ENCODE measurements at places on chromosomes 2 and 18.

DNA sequence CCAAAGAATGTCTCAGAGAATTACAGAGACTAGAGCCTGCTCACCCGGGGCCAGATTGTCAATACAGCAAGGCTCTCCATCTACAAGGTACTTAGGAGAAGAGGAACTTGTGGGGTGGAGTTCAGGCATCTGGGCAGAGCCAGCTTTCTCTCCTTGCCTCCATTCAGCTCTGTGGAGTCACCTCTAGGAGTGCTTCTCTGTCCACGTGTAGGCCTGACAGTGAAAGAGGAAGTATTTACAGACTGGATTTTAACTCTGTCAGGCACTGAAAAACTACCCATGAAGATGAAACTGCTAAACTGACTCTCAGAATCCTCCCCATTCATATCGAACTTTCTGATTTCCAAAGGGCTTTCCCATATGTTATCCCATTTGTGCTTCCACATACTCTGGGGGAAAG lies 315.6 kb downstream of the SETBP1 start:
- DNase-seq: no peak

GRCh38 chr2:168192839-168193616 lies 54.4 kb downstream of the STK39 start:
- DNase-seq: peak; percentile 38

DNA sequence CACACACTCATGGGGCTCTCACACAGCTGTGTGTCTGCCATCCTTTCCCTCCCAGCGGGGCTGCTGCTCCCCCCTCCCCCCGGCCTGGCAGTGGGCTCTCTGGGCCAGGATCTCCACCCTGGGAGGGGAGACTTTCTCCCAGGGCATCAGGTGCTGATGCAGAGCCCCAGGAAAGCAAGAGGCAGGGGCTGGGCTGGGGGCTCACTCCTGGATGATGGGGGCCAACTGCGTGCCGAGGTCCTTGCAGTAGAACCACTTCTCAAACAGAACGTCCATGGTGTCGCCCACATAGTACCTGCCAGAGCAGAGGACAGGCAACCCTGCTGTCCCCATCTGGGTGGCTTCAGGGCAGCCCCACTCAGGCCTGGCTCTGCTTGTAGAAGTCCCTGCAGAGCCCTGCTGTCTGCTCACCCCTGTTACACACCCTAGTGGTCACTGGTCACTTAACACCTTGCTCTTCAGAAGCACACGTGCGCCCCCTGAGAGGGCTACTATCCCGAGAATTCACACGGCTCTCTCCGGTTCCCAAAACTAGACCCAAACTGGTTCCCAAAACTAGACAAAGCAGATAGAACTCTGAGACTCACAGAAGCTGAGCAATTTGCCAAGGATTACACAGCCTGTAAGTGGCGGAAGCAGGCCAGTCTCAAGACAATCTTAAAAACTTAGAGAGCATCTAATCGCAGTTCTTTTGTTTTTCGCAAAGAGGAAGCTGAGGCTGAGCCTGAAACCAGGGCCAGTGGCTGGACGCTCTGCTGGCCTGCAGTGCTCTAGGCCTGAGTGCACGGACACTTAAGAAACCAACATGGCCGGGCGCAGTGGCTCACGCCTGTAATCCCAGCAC lies 6.6 kb upstream of the OXER1 start:
- no peak for DNase-seq

- no peak for DNase-seq
Measured at GRCh38 chr2:195672674-195673073, 15.6 kb downstream of the SLC39A10 start.

GRCh38 chr18:3692691-3693090 lies 242.7 kb downstream of the TGIF1 start:
- DNase-seq: no peak

DNA sequence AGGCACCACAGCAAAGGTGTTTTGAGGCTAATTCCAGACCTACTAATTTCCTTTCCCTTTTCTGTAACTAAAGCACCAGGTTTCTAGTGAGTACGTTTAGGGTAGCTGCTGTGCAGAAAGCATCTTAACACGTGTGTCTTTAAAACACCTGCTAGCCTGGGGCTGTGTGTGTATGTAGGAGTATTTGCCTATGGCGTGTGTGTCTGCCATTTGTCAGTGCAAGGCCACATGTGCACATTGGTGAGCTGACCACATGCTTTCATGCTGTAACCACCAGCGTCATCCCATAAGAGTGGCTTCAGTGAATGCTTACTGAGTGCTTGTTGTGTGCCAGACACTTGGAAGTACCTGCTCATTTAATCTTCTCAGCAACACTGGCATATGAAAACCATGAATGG lies 241.6 kb downstream of the SEPTIN10 start:
- DNase-seq: no peak

DNA sequence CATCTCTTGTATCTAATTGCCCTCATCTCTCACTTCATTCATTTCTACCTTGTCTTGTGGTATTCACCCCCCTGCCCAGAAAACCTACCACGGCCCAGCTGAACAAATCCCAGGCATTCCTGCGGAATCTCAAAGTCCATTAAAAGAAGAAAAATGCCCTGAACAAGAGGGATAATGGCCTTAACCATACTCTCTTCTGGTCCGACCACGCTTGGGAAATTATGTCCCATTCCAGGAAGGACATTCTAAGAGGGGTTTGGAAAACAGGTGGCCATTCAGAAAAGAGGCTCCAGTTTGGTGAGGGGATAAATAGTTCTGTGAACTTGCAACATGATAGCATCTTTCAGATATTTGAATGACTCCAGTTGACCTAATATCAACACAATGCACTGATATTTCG lies 349.9 kb upstream of the ZNF521 start:
- DNase-seq: no peak

DNA sequence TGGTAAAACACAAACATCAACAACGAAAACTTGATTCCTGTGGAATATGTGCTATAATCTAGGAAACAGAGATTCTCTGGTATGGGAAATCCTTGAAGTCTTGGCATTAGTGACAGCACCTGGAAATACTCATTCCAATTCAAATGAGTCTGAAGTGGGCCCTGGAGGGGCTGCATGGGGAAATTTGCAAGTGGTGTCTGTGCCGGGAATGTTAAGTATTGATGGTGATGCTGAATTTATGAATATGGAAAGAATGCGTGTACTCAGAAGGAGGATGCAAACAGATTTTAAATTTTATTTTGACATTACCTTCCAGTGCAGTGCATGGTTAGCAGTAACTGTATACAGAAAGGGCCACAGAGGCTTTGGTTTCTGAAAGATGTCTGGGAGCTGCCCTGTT lies 37.2 kb downstream of the PTPRM start:
- no peak for DNase-seq

DNA sequence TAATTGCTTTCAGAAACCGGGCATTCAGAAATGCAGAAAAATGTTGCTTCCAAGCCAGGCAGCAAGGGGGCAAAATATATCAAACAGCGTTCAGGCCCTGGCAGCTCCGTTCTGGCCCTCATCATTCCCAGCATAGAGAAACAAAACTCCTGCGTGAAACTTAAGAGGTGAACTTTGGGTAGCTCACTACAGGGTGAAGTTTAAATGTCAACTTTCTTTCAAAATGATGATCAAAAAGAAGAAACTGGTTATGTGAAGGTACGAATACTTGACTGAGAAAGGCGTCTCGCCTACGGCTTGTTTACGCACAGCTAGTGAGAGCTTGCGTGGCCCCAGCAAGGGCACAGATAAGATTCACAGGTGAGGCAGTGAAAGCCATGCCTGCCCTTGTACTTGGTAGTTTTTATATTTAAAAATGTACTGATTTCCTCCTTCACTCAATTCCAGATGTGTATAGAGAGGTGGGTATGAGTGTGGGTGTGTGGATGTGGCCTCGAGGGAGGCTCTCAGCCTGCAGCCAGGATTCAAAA lies 127.5 kb downstream of the NFATC1 start:
- DNase-seq: no peak

- DNase-seq: no peak
Measured at GRCh38 chr2:209805351-209805750, 33.7 kb downstream of the UNC80 start.

GRCh38 chr2:15507061-15507460 lies 54.1 kb downstream of the NBAS start:
- DNase-seq: no peak

DNA sequence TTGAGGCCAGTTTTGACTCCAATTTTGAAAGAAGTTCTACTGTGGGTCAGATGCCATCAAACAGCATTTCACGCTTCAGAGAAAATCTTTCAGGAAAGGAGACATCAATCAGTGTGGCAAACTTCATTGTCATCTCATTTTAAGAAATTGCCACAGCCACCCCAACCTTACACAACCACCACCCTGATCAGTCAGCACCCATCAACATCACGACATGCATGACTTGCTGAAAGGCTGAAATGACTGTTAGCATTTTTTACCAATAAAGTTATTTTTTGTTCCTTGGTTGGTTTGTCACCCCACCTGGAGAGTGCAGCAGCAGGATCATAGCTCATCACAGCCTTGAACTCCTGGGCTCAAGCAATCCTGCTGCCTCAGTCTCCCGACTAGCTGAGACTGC lies 10.4 kb downstream of the DNAJC10 start:
- DNase-seq: no peak

DNA sequence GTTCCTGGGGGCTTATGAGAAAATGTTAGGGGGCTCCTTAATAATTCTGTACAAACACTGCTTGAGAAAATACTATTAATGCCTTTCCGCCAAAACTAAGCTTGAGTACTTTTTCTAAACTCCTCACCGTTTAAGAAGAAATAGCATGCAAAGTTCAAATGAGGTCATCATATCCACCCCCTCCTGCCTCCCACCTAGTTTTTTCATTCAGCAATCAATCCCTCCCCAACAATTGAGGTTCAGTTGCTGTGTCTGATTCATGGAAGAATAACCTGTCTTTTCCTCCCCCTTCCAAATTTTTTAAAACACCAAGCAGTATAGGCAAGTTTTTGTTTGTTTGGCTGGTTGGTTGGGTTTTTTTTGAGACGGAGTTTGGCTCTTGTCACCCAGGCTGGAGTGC lies 24.4 kb upstream of the RMP24 start:
- no peak for DNase-seq

DNA sequence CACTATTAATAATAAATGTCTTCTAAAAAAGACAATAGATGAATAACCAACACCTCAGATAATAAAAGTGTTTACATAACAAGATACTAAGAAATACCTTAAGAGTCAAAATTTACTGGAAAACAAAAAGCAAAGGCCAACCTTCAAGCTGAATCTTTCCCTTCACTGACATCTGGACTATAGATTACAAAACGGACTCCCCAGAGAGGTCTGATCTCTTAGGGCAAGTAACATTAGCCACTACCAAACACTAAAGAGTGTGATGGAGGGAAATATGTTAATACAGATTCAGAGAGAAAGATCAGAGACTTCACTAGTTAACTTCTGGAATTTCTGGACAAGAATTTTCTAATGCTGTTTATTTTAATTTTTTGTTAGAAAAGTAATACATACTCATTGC lies 13.9 kb downstream of the CLASP1 start:
- no peak for DNase-seq

DNA sequence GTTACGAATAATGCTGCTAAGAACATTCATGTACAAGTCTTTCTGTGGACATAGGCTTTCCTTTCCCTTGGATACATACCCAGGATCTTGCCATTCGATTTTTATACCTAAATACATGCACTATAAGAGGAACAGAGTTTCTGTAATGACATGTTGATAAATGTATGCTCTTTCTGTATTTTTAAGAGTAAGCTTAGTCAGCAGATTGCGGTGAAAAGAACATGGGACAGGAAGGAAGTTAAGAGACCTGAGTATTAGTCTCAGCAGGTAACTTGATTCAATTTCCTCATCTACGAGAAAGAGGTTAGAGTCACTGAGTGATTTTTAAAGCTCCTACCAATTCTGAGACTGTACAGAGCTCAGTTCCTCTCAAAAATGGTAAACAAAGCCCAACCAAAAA lies 2.6 kb upstream of the TLK1 start:
- DNase-seq: no peak

DNA sequence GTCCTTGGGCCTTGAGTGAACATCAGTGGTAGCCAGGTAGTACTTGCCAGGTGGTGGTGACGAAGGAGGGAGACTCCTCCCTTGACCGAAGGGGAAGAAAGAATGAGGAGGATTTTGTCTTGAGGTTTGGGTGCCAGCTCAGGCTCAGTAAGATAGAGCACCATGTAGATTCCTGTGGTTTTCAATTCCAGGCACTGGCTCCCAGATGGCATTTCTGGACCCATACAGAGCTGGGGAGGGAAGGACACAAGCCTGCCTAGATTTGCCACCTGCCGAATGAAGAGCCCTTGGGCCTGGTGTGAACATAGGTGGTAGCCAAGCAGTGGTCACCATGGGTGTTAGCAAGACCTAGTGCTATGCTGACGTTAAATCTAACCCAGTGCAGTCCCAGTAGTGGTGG lies 108.8 kb upstream of the UBE2E3 start:
- DNase-seq: no peak

DNA sequence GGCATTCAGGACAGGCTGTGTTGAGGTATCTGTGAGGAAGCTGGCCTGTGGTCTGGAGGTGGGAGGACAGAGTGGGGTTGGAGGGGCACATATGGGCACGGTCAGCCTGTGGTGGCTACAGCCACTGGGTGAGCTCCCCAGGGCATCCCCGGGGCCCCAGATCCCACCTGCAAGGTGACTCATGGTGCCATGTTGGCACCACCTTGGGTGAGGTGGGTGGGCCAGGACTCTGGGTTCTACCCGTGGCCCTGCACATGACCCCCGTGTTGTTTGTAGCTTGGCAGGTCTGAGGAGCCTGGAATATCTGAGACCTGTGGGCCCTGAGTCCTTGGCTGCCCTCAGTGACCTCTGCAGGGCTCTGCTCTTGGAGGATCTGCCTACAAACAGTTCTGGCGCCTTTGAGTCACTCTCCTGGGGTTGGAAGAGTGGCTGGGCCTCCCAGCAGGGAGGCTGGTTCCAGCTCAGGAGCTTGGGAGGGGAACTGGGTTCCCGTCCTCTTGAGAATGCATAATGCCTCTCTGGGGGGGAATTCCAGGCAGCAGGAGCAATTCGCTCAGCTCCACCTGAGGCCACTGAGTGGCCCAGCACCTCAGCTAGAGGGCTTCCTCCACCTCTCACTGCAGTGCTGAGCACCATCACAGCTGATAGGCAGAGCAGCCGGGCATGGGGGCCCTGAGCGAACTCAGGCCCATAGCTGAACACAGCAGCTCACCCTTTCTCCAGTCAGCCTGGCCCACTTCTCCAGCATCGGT lies 105.1 kb downstream of the DYSF start:
- DNase-seq: no peak

DNA sequence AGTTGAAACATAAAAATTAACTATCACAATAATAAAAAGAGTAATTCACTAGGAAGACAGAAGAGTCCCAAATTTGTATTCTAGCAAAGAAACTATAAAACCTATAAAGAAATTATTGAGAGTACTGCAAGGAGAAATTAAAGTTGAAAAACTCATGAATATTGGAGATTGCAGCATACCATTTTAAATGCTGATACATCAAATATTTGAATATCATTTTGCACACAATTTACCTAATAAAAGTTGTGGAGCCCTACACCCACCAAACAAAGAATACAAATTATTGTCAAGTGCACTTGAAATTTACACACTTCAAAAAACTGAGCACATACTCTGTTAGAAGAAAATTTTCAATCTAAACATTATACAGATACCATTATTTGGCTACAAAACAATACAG lies 531.6 kb upstream of the SMIM21 start:
- no peak for DNase-seq
